ENCODE measurements at places on chromosomes 2 and 18.

- DNase-seq: no peak
Measured at GRCh38 chr2:77270433-77270832, 251.7 kb downstream of the LRRTM4 start.

GRCh38 chr2:69080071-69080470, 67.1 kb downstream of the ANTXR1 start:
- DNase-seq: no peak

GRCh38 chr2:189165656-189166380, 13.7 kb downstream of the COL5A2 start:
- DNase-seq: peak; percentile 8

- DNase-seq: no peak
Measured at GRCh38 chr2:9517118-9517782, 38.4 kb downstream of the ADAM17 start.

- no peak for DNase-seq
Measured at GRCh38 chr2:85888020-85888683, 638 bp downstream of the ST3GAL5 start.

Measured in astrocyte of the spinal cord (primary cell).